Bronchial epithelial cell (primary cell): ENCODE measurements at places on chromosomes 5 and 9. TPM values are rescaled to one million over a fixed set of nuclear protein-coding genes. Genes with fewer than 3 reads are reported as not detected.

DNA sequence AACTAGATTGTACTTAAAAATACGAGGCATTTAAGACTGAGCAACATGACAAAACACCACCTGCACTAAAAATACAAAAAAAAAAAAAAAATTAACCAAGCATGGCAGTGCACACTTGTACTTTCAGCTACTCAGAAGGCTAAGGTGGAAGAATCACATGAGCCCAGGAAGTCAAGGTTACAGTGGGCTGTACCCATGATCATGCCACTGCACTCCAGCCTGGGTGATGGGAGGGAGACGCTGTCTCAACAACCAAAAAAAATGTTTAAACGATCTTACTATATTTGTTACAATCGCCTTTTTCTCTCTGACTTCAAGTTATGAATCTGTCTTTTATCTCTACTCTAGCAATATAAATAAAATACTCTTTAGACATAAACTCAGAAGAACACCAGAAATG is 1454.3 kb downstream of the MAT2B start:
- DNase-seq = no peak

GRCh38 chr5:172505845-172506244 is 51.5 kb upstream of the SH3PXD2B start:
- DNase-seq = no peak

DNA sequence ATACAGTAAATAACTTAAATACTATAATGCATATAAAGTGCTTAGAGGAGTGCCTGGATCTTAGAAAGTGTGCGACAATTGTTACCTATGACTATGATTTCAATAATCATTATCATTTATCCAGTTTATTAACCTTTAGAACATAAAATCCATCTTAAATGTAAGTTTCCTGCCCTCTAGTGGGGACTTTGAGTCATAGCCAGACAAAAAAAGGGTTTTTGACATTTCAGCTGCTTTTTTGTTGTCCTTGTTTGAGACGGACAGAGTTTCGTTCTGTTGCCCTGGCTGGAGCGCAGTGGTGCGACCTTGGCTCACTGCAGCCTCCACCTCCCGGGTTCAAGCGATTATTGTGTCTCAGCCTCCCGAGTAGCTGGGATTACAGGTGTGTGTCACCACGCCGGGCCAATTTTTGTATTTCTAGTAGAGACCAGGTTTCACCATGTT is 9.7 kb upstream of the C9orf152 start:
- peak; percentile 53 for DNase-seq

DNA sequence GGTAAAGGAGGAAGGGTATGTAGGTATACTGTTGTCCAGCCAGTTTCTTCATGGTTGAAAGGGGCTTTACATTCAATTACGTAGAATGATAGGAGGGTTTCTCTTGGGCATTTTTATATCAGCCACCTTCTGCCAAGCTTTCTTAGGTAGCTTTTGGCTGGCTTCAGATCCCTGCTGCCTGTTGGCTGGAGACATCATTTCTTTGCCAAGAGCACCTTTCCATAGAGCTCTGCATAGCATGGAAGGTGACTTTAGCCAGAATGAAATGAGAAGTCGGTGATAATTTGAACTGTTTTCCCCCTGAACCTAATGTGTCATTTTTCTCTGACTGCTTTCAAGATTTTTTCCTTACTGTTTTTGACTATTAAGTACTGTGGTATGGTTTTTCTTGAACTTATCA is 26.9 kb downstream of the TMEFF1 start:
- no peak for DNase-seq

- DNase-seq = no peak
These were observed 65.9 kb upstream of the PLPP1 start for GRCh38 chr5:55600497-55601203.

GRCh38 chr9:105281272-105281671 is 36.8 kb downstream of the SLC44A1 start:
- peak; percentile 70 for DNase-seq

DNA sequence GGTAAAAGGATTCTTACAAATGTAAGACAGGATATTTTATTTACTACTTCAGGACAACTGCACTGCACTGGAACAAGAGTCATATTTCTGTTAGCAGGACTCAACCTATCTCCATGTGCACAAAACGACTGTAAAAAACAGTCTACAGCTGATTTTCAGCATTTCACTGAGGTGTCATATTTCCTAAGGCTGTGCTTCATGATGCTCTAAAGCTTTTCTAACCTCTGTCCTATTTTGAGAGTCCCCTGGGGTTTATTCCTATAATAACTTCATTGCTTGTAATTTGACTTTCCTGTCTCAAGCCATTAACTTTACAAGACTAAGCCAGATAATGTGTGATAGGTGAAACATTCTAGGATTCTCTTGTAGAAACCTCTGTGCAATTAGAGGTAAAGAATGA is 472.3 kb downstream of the HINT1 start:
- no peak for DNase-seq

- DNase-seq = no peak
These were observed 4.6 kb upstream of the DNLZ start for GRCh38 chr9:136368190-136368589.

- no peak for DNase-seq
These were observed 92.9 kb upstream of the RASGRF2 start for GRCh38 chr5:80867233-80867632.

GRCh38 chr5:132233081-132233480 is 5.4 kb upstream of the P4HA2 start:
- no peak for DNase-seq

DNA sequence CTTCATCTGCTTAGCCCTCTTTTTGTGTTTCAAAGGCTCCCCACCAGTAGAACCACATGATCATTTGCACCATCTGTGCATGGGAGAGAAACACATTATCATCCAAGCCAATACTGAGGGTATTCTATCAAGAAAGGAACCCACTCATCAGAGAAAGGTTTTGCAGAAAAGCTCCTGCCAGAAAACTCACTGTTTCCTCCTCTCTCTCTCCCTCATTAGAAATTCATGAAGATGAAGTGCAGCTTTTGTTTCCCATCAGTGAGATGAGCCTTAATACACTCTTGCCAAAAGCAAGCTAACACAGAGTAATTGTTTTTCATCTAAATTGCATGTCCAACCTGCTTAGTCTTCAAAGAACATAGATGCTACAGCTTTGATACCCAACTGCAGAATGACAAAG is 142.4 kb upstream of the GRAMD2B start:
- DNase-seq = no peak

- no peak for DNase-seq
These were observed 55.2 kb upstream of the DAPK1 start for GRCh38 chr9:87442451-87442850.

DNA sequence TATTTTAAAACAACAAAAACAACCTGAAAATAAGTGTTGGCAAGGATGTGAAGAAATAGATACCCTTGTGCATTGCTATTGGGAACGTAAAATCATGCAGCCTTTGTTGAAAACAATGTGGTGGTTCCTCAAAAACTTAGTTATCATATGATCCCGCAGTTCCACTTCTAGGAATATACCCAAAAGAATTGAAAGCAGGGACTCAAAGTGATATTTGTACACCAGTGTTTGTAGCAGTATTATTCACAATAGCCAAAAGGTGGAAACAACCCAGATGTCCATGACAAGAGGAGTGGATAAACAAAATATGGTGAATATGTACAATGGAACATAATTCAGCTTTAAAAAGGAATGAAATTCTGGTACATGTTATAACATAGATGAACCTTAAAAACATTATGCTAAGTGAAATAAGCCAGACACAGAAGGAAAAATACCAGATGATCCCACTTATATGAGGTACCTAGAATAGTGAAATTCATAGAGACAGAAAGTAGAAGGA is 29.0 kb downstream of the IRF1 start:
- no peak for DNase-seq

DNA sequence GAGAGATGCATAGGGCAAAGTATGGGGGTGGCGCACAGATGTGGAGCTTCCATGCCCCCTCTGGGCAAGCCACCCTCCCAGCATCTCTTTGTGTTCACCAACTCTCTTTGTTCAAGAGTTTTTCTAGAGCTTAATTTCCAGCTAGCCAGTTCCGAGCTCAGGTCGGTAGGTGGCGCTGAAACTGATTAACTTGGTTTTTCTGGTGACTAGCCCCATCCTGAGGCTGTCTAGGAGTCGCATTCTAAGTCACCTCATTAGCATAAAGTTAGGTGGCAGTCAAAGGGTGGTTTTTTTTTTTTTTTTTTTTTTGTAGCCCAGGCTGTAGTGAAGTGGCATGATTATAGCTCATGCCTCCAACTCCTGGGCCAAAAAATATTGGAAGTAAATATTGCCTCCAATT is 476.4 kb downstream of the KDM4C start:
- DNase-seq = peak; percentile 43

The GAPT gene
- total RNA-seq = not detected in 2 replicates

The CFAP90 gene
- not detected in 2 replicates for total RNA-seq

The TLX3 gene
- not detected in 2 replicates for total RNA-seq
